ENCODE measurements at places on chromosomes 13 and 19.
A peak's percentile ranks its signal among the peaks of the same experiment; 100 is the strongest.

- no peak for DNase-seq
These were observed 38.6 kb downstream of the SCEL start for GRCh38 chr13:77574096-77574495.

DNA sequence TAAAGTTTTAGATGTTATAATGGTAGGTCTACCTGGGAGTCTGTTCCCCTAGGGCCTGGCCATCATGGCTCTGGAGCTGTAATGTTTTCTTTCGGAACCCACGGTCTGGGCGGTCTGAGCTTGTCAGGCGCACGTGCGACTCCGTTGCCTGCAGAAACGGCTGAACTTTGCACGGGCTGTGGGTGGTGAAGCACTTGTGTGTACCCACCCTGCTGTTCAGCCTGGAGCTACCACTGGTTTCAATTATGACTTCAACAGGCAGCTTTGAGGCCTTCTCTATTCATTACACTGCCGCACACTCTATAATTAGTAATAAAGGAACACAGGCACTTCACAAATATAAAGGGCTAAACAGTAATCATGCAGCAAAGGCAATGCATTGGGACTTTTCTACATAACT lies 6.0 kb downstream of the PCDH8 start:
- DNase-seq = peak; percentile 89

DNA sequence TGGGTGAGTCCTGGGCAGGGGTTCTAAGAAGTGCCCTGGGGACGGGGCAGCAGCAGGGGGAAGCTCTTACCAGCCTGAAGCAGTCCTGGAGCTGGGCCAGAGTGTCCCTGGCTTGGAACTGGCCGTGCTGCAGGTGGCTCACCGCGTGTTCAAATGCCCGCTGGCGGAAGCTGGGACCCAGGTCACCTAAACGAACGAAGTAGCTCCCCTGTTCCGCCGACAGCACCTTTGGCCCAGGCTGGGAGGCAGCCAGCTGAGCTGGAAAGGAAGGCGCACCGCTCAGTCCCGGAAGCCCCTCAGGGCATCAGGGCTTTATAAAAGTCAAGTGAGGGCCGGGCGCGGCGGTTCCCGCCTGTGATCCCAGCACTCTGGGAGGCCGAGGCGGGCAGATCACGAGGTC lies 9.6 kb downstream of the PLIN4 start:
- no peak for DNase-seq

DNA sequence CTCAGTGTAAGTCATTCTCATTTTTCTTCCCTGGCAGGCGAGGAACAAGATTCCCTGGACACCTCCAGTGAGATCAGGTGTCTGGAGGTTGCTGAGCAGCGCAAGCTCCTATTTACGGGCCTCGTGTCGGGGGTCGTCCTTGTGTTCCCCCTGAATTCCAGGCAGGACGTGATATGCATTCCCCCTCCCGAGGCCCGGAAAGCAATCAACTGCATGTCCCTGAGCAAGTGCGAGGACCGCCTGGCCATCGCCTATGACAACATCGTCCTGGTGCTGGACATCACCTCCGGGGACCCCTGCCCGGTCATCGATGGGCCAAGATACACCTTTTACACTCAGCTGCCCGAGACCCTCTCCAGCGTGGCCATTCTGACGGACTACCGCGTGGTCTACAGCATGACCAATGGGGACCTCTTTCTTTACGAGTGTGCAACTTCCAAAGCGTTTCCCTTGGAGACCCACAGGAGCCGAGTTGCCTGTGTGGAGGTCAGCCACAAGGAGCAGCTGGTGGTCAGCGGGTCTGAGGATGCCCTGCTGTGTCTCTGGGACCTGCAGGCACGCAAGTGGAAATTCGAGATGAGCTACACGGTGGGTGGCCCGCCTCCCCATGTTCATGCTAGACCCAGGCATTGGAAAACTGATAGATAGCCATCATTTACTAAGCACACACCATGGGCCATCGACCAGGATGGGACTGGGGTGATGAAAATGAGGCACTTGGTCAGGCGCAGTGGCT lies 21.5 kb upstream of the SIN3B start:
- DNase-seq = no peak

DNA sequence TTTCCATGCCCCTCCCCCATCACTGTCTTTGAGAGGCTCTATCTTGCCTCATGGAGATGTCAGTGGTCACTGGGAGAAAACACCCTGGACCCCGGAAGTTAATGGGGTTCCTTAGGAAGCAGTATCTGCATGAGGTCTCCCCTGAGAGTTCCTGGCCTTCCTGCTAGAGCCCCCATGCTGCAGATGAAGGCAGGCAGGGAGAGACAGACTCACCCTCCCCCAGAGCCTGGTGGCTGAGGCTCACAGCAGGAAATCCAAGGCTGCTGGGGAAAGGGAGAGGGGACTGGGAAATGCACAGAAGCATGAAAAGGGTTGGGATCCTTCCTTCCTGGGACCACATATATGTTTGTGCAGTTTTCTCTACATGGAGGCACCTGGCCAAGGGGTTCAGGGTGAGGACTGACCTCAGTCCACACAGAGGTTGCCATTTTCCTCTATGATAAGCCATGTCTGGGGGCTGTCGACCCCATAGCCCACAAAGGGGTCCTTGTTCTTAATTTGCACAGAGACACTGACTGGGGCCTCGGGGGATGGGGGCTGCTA lies 95.4 kb downstream of the RNASEH2B start:
- DNase-seq = no peak

- DNase-seq = peak; percentile 98
These were observed 177.5 kb downstream of the DCLK1 start for GRCh38 chr13:35953537-35954206.

- DNase-seq = peak; percentile 51
These were observed 216.3 kb downstream of the NHLRC3 start for GRCh38 chr13:39254601-39255000.

- no peak for DNase-seq
These were observed 52.7 kb upstream of the TEX29 start for GRCh38 chr13:111267784-111268183.

DNA sequence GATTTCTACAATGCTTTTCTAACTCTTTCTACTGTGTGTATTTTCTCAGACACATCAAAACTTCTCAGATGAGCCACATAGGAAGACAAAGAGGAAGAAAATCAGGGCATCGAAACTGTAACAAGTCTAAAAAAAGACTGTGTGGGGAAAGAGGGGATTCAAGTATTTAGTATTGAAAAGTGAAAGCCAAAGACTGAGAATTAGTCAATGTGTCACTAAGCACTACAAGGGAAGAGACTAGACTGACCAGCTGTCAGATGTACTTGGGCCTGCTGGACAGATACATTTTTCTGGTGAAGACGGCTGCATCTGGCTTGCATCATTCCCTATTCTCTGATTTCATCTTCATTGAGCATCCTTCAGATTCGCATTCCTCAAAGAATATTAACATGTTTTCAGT lies 25.4 kb downstream of the COMMD6 start:
- DNase-seq = no peak

DNA sequence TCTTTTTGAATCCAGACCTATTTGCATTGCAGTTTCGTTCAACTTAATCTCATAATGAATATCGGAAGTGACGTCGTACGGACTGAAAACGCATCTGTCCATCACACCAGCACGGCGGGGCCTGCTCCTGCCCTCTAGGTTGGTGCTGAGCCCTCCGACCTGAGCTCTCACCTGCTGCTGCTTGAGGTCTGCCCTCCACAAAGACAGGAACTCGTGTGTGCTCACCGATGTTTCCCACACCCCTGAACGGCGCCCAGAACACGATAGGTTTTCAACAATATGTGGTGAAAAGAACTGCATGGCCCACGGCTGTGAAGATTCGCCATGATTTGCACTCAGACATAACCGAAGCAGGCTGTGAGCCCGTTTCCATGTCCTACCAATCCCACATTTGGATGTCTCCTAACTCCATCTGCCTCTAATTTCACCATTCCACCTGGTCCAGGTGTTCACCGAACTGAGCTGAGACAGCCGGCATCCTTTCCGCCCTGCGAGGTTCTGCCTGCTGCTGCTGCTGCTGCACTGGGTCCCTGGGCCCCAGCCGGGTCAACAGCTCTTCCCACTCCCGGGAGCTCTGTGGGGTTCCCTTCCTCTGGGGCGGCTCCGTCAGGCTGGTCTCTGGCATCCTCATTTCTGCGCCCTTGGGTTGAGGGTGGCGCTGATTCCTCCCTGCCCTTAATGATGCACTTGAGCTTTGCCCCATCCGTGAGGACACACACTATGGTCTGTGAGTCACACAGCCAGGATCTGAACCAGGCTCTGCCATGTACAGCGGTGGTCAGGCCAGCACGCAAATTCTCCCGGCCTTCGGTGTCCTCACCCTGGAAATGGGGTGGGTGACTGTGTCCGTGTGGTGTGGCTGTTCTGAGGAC lies 20.9 kb downstream of the GRTP1 start:
- no peak for DNase-seq

DNA sequence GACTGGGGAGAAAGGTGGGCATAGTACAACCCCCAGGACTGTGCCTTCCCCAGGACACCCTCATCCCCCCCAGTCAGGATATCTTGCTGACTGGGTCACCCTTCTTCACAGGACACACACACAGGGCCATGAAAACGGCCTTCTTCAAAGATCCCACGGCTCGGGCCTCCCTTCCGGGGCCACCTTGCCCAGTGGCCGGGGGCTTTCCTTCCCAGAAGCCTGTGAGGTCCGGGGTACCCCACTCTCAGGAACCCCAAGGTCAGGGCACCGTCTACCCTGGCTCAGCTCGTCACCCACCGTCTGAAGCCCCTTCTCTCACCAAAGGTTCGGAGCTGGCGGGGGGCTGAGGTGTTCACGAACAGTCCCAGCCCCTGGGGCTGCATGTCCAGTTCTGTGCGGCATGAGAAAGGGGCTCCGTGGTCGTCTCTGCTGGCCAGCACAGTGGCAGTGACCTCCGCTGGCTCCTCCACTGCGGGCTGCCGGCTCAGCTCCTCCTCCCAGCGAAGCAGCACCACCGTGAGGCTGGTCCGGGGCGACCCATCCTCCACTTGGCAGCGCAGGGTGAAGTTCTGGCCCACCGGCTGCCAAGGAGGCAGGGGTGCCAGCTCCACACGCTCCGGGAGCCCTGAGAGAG lies 2.1 kb upstream of the RAVER1 start:
- DNase-seq = no peak

- DNase-seq = no peak
These were observed at the start of gene CNN2 for GRCh38 chr19:1025960-1026782. TSS of gene CNN2 (plus strand) at chr19:1026608. CDS start at chr19:1026662, 54 bp downstream.

GRCh38 chr13:50366488-50367174 lies 351.4 kb downstream of the KCNRG start:
- DNase-seq = peak; percentile 99

DNA sequence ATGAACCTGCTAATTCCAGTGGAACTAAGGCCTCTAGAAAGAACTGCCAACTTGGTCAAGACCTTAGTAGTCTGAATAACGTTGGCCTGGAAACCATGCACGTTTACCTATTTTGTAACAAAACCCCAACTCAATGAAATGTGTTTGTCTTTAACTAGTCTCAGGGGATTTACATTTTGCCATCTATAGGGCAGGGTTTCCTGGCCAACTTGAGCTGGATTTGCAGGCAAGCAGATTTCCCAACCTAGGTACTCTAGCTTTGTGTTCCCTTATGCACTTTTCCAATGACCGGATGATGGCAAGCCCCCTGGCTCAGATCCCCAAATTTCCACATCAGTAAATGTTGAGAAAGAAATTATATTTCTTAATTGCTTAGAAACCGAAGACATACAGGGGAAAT lies 114.5 kb downstream of the IRS2 start:
- no peak for DNase-seq

- DNase-seq = no peak
These were observed 5.2 kb downstream of the CTU1 start for GRCh38 chr19:51102991-51103390.

DNA sequence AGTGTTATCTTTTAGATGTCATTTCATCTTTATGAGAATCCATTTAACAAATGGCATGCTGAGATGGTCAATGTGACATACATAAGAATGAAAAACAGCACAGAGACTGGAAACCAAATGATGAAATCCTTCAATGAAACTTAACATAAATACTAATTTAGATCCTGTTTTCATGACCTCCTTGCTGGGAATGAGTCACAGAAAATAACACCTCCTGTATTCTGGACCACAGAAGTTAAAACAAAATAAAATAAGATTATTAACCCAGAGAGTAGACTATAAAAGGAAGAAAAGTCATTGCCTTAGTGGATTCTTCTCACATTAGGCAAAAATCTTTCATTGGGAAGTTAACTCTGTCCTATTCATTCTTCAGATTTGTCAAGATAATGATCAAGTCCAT lies 1.6 kb downstream of the DIAPH3 start:
- no peak for DNase-seq

- no peak for DNase-seq
These were observed 17.1 kb upstream of the GPC5 start for GRCh38 chr13:91381371-91381770.

GRCh38 chr19:47375694-47376588 lies 26.8 kb downstream of the DHX34 start:
- DNase-seq = no peak

All from NCI-H748 treated with DMSO at 0.1 percent for 48 hours (cell line).